Stimulated activated CD8-positive, alpha-beta memory T cell treated with anti-CD3 and anti-CD28 coated beads, Interleukin-2, amount 100 ng/mL, for 48 hours (primary cell): ENCODE measurements at places on chromosomes 11 and 22.

- no peak for DNase-seq
These were observed 4.6 kb downstream of the ATF4 start for GRCh38 chr22:39524753-39525657.

GRCh38 chr11:35623621-35624168 is 5.4 kb downstream of the FJX1 start:
- DNase-seq: no peak

DNA sequence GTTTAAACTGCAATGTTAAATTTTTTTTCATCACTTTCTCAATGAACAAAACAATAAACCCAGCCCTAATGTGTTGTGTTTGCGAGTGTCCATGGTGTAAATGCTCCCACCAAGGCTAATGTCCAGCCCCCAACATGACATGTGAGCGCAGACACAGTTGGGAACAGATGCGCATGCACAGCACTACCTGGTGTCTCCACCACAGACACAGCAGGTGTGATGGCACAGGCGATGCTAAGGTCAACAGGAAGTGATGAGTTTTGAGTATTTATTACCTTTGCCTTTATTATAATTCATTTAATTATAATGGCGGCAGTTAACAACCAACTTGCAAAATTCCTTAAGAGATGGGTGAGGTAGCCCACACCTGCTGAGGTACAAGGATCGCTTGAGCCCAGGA is 42.9 kb downstream of the MICAL3 start:
- DNase-seq: no peak

GRCh38 chr11:2930704-2931419 is 1.6 kb upstream of the PHLDA2 start:
- peak; percentile 34 for DNase-seq

DNA sequence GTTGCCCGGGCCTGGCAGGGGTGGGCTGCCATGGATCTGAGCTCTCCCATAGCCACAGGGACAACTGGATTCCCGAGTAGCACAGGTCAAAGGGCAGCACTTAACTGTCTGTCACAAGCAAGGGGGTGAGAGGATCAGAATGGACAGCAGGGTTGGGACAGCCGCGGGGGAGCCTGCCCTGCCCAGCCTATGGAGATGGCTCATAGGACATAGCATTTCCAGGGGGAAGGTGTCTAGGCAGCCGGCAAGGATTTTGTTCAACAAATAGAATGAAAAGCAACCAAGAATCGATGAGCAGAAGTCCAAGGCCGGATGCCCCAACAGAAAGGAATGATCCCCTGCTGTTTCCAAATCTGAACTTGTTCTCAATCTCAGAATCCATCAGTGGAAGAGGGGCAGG is 92.9 kb downstream of the RPS6KA4 start:
- DNase-seq: no peak

GRCh38 chr11:60942219-60942618 is 9.8 kb downstream of the SLC15A3 start:
- no peak for DNase-seq

DNA sequence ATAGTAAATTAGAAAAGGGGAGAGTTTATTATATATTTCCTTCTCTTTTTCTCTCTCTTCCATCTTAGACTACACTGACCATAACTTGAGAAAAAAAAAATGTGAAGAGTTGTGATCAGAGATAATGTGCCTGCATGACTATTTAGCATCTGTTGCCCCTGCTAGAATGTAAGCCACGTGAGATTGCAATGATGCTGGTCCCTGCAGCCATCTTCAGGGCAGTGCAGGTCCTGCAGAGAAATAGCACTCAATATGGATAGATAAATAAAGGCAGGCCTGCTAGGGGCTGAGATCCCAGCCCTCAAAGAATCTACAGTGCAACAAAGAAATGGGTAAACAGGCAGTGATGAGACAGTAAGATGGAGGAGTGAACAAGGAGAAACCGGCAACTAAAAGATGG is 7.8 kb upstream of the DKK3 start:
- DNase-seq: no peak

GRCh38 chr11:72013765-72014711 is 15.3 kb downstream of the IL18BP start:
- DNase-seq: no peak

GRCh38 chr11:126695293-126695692 is 305.3 kb downstream of the KIRREL3 start:
- no peak for DNase-seq

DNA sequence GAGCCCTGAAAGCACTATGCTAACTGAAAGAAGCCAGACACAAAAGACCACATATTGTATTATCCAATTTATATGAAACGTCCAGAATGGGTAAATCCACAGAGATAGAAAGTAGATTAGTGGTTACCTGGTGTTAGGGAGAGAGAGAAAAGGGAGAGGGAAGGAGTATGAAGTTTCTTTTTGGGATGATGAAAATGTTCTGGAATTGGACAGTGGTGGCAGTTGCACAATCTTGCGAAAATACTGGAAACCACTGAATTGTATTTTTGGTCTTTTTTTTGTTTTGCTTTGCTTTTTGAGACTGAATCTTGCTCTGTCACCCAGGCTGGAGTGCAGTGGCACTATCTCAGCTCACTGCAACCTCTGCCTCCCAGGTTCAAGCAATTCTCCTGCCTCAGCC is 63.5 kb downstream of the MRTFA start:
- no peak for DNase-seq

DNA sequence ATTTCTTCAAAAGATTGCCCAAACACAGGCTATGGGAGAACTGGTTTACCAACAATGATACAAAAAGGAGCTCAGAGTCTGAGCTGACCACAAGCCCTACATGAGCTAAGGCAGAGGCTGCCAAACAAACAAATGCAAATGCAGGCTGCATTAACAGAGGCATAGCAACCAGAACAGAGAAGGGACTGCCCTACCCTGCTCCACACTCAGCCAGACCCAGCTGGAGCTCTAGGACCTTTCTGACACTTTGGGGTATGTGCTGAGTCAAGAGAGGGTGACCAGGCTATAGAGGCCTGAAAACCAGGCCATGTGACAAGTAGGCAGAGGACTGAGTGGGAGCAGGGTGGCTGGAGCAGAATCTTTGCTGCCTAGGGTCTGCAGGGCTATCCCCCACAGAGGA is 17.8 kb upstream of the P2RY2 start:
- no peak for DNase-seq

- no peak for DNase-seq
These were observed 717.4 kb downstream of the DLG2 start for GRCh38 chr11:84909740-84910139.

DNA sequence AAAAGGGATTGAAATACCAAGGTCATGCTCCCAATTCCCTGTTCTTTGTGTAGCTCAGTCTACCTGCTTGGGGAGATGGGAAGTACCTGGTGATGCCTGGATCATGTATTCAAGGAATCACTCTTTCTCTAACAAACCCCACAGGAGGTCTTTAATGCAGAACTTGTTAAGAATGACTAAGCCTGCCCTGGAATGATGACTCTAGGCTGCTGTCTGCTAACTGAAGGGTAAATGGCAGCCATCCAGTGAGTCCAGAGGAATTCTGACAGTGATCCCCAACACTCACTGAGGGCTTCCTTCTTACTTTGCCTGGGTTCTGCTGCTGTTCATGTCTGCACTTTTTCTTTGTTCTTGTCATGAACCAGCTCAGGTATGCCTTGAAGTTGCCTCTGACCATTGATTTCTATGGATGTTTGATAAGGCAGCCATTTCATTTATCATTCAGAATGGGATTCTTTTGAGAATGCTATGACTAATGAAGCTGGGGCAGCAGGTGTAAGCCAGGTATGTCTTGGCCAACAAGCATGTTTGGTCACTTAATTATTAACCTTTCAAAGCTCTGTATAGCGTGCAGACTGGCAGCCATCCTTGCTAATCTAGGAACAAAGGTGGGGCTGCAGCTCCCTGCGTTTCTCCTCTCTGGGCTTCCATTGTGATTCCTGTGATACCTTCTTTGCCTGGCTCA is 11.4 kb downstream of the PRSS23 start:
- no peak for DNase-seq

- no peak for DNase-seq
These were observed 1.3 kb upstream of the ZBTB16 start for GRCh38 chr11:114058026-114058706.

DNA sequence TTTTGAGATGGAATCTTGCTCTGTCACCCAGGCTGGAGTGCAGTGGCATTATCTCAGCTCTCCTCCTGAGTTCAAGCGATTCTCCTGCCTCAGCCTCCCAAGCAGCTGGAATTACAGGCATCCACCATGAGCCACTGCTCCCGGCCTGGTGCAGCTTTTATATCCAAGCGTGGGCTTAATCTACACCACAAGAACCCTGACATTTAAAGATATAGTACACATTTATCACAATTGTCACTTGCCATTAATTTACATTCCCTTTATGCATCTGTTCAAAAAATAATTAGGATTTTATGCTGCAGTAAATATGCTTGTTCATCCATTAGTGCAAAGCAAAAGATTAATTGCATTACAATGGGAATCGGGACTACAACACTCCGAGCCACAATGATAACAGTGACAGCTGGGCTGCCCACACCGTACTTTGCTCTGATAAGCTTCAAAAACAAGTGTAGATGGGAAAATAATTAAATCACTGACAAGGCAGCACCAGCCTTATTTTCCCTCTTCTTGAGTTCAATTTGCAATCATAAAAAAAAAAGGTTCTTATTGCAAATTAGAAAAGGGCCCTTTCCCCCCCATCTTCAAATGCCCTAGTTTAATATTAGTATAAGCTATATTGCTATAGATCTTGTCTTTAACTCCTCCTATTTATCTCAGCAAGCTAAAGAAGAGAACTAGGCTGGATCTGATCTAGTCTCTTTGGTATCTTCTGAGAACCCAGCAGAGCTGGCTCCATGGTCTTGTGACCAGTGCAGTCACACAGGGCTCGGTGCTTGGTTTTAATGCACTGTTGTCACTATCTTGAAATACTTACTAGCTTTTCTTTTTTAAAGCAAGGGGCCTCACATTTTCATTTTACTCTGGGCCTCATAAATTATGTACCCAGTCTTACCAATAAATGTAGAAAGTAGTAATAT is 206.2 kb upstream of the LRRC4C start:
- DNase-seq: no peak

- no peak for DNase-seq
These were observed 76.3 kb downstream of the CYB5R2 start for GRCh38 chr11:7596975-7597391.

DNA sequence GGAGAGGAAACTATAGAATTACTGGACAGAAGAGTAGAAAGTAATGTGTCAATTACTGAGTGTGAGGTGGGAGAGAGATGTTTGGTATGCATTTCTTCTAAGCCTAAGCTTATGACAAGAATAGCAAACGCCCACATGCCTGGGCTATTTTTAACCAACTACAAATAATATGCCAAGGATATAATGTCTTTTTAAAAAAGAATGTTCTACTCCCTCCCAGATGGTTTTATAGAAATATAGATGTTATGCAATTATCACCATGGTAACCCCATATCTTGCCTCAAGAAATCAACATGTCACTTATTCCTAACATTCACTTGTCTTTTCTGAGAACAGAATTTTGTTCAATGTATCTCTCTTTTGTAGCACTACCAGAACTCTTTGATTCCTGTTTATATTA is 996.7 kb upstream of the CHORDC1 start:
- DNase-seq: no peak

GRCh38 chr11:72333661-72334060 is 89.7 kb upstream of the PHOX2A start:
- no peak for DNase-seq

GRCh38 chr22:27885977-27886842 is 32.8 kb downstream of the PITPNB start:
- DNase-seq: peak; percentile 13

DNA sequence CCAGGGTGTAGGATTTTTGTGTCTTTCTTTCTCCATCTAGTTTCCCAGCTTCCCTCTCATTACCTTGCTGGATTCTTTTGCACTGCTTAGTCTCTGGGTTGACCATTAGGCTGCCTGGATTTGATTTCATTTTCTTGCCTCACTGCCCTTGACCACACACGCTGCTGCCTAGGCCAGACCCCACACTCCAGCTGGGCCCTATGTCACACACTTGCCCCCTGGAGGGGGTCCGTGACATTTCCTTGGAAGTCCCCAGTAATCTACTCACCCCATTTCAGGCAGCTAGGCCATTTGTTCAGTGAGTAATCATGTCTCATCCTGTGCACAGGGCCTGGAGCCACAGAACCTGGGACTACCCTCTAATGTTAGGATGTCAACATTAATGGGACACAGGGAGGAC is 81.9 kb upstream of the SPON1 start:
- no peak for DNase-seq

DNA sequence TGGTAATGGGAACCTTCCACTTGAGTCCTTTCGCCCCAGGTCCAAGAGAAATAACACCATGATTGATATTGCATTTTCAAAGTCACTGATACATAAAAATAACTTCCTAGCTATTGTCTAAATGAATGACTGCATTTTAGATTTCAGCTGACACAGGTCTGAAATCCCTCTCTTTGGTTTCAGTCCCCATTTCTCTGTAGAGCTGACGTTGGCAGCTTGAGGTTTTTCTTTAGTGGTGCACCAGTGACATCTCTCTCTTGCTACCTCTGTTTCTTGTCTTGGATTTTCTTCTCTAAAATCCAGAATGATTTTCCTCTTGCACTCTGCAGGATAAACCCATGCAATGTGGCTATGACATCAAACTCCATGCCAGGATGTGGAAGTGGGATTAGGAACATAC is 31.7 kb upstream of the SORL1 start:
- DNase-seq: no peak

DNA sequence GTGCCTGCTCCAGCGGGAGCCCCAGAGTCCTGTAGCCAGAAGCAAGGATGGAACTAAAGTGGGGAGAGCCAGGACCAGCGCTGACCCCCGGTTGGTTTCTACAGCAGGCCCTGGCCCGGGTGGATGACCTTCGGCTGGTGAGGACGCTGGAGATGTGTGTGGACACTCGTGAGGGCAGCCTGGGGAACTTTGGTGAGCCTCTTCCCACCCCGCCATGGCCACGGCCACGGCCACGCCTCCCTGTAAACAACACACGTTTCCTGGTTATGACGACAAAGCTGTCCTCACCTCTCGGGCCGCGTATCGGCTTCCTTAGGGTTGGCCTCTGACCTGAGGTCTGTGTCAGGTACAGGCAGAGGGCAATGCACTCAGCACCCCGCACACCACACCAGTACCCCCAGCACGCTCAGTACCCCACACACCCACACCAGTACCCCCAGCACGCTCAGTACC is 4.1 kb downstream of the LRRC56 start:
- DNase-seq: no peak

- no peak for DNase-seq
These were observed 1446.4 kb downstream of the TBC1D22A start for GRCh38 chr22:48208894-48209293.
